ENCODE measurements at places on chromosomes 1 and 21. TPM values are rescaled to one million over a fixed set of nuclear protein-coding genes. Genes with fewer than 3 reads are reported as not detected.

Gene SNIP1
- total RNA-seq = 16.5 TPM

Gene ARMH1
- not detected for total RNA-seq

Gene CYP4A11
- total RNA-seq = not detected

Gene CHAF1B
- total RNA-seq = 1.7 TPM

Gene C1orf94
- not detected for total RNA-seq

Gene GPR3
- 0.74 TPM for total RNA-seq

Gene SPRR2F
- total RNA-seq = 2.5 TPM

Gene MMEL1
- total RNA-seq = 4.4 TPM

Gene CCDC30
- total RNA-seq = 1.5 TPM

Gene ITLN2
- total RNA-seq = 2.0 TPM

- no peak for DNase-seq
Observed at GRCh38 chr1:236303675-236304074, 21.9 kb upstream of the ERO1B start.

DNA sequence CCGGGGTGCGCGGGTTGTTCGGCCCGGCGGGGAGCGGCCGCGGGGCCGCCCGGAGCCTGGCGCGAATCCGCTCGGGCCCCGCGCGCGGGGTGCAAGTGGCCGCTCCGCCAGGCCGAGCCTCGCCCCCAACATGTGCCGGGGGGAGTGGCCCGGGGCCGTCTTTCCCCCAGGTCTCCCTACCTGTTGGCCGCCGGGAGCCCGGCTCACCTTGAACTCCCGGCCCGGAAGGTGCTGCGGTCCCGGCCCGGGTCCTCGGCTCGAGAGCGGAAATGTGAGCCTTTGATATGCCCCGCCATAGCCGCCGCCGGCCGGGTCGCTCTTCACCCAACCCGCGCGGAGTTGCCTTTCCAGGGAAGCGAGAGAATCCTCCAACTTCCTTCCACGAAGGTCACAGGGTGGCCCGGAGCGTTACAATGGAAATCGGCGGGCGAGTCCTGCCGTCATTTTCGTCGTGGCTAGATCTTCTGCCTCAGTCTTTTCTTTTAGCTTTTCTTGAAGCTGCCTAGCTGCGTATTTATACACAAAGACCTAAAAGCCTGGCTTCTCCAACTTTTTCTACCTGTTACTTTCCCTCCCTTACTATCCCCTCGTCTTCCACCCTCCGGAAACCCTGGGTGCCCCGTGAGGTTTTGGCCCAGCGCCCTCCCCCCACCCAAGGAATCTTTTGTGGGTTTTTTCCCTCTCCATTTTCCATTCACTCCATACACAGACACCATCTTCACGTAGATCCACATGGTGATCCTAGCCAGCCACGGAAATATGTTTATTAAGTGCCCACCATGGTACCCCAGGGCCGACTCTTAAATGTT is 867 bp downstream of the PTGFRN start:
- DNase-seq = peak; percentile 84

GRCh38 chr1:154182344-154183045 is 9.4 kb downstream of the TPM3 start:
- DNase-seq = no peak

DNA sequence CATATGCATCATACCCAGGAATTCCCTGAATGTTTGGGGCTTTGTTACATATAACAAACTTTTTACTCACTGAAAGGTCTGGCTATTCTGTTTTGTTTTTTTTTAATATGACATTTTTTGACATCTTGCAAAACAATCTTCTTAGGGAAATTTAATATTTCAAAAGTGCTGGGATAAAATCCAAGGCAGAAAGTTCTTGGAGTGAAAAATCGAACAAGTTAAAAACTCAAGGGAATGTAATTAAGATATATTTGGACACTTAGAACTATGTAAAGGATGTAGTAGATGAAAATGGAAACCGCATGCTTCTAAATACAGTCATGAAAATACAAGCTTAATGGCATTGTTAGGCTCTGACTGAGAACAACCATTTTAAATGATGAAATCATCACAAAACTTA is 8.6 kb downstream of the CHODL start:
- DNase-seq = no peak

- DNase-seq = no peak
Observed at GRCh38 chr1:117894078-117894477, 35.3 kb downstream of the GDAP2 start.

- no peak for DNase-seq
Observed at GRCh38 chr1:110645211-110645610, 29.5 kb downstream of the KCNA3 start.

GRCh38 chr21:33324291-33325221 is at the start of gene IFNAR1:
Gene IFNAR1 (plus strand): TSS chr21:33324970. CDS start chr21:33325056, 86 bp downstream.
- DNase-seq = peak; percentile 99

DNA sequence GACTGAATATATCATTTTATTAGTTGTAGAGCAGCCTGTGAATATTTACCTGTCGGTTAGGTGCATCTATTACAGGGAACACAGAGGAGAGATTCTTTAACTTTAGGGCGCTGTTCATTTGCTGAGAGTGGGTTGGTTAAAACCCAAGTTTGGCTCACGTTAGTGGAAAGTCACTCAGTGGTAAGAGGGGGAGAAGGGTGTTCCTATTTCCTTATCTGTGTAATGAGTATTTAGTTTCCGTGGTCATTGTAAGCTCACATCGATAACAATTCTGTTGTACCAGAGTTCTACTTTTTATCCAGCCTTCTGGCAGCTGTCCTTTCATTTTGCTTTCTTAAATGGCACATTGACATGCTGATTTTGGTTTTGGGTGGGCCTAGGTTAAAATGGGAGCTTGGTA is 773.2 kb upstream of the ADAMTS5 start:
- no peak for DNase-seq

DNA sequence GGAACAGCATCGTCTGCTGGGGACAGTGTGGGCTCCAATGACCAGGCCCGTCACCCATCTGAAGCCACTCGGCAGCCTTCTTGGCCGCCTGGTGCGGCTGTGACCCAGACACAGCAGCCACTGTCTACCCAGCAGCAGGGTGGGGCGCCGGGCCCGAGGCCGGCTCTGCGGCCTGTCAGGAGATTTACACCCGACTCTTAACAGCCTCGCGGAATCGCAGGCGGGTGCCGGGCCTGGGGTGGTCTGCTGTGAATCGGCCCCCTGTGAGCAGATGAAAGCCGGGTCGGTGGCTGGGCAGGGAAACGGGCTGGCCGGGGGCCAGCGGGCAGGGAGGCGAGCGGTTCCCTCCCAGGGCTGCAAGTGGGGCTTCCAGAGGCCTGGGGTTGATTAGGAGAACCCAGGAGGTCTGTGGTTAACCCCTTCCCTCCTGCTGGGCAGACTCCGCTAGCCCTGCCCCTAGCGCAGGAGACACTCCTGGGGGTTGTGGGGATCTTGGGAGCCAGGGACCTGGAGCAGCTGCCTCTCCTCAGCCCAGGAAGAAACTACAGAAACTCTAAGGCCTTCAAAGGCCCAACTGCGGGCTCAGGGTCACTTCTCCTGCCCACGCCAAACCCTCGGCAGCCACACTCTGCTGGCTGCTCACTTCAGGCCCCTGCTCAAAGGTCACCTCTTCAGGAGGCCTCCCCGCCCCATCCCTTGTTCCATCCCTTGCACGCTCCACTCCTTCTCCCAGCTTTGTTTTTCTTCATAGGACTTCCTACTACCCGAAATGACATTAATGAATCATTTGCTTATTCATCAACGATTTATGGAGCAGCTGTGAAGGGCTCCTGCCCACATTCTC is 15.6 kb downstream of the RUNX3 start:
- DNase-seq = no peak

DNA sequence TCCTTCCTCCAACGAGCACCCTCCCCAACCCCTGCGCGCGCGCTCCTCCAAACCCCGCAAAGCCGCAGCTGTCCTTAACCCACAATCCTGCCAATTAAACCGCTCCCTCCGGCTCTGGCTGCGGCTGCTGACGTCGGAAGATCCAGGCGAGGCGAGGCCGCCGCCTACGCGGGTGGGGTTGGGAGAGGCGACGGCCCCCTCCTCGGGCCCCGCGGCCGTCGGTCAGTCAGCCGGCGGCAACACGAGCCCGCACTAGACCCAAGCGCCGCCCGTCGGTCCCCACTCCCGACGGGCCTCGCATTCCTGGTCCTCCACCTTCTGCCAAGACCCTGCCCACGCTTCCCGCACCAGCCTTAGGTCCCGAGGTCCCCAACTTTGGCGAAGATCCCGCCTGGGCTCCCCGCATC is 75.4 kb downstream of the VWA5B1 start:
- no peak for DNase-seq

DNA sequence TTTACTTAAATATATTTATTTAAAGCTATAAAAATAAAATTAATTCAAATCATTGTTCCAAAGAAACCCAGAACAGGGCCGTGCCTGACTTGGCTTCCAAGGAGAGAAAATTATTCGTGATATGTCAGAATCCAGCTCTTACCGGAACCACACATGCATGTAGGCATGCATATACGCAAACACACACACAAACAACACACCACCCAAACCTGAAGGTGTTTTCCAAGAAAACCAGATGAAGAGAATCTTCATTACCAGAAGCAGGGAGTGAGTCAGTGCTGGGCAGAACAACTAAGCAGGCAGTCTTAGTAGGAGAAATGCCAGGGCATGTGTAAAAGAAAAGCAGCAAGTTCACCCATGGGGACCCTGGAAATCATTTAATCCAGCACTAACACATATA is 432.0 kb upstream of the BEND5 start:
- no peak for DNase-seq

- DNase-seq = no peak
Observed at GRCh38 chr1:176512966-176513365, 50.0 kb downstream of the PAPPA2 start.

DNA sequence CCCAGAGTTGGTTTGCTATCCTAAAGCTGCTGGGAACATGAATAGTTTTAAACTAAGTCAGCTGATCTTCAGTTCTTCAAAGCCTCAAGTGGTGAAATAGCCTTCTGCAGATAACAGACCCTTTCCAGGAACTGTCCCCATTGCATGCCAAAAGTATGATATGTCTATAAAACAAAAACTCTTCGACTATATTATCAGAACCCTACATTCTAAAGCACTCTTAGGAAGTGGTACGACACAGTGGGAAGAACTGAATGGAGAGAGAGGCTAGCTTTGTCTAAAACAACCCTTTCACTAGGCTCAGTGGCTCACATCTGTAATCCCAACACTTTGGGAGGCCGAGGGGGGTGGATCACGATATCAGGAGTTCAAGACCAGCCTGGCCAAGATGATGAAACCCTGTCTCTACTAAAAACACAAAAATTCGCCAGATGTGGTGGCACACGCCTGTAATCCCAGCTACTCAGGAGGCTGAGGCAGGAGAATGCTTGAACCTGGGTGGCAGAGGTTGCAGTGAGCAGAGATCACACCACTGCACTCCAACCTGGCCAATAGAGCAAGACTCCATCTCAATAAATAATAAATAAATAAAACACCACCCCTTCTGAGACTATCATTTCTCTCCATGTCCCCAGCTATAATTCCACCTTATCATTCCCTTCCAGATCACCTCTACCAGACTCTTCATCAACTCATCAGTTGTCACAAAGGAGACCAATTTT is 2.2 kb upstream of the FRRS1 start:
- no peak for DNase-seq

- DNase-seq = no peak
Observed at GRCh38 chr1:234848972-234849649, 239.1 kb upstream of the IRF2BP2 start.

- DNase-seq = no peak
Observed at GRCh38 chr1:12714710-12715475, 1.0 kb upstream of the AADACL3 start.

DNA sequence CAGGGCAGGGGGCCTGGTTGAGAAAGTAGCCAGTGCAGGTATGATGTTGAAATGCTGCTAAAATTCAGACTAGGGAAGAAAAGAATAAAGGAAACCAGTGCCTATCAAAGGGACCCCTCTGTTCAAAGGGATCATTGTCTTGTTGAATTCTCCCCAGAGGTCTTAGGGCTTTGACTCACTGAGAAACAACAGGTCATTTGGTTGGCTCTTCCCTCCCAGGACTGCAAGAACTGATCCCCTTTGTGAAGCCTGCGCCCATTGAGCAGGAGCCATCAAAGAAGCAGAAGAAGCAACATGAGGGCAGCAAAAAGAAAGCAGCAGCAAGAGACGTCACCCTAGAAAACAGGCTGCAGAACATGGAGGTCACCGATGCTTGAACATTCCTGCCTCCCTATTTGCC is 11.8 kb upstream of the CELSR2 start:
- no peak for DNase-seq

DNA sequence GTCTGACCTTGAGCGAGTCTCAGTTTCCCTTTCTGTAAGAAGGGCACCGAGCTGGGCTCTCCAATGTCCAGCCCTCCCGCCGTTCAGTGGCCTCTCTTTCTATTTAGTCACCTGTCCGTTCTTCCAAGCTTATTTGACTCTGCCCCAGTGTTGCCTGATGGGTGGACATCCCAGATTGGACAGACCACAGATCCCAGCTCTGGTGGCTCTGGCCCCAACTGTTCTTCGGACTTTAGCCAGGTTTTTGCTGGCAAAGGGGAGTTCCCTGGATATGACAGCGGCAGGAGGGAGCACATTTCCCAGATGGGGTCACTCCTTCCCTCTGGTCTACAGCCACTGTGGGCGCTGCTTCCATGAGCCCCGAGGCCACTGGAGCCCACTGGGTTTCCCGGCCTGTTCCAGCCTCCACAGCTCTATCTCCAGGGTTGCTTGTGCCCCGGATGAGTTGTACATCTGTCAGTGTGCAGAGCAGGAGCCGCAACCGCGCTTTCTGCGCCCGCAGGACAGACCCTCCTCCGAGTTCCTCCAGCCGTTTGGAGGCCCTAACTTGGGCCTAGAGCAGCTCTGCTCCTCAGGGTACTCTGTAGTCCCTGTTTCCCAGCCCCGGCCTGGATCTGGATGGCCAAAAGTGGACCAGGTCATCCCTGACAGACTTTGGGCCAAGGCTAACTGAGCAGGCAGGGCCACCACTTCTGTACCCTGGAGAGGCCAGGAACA is 3.8 kb downstream of the DMBX1 start:
- no peak for DNase-seq

DNA sequence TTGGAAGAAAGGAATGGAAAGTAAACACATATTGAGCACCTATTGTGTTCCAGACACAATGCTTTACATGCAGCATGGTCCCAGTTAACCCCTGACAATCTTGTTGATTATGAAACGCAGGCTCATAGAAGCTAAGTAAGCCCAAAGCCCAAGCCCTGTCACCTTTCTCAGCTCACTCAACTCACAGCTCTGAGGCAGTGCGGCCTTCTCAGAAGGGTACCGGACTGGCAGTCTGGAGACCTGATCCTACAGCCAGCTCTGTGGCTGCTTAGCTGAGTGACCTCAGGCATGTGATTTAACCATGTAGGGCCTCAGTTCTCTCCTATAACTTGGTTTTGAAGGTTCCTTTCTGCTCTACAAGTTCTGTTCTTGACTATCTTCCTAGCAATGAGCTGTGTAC is 464 bp upstream of the RNASEL start:
- no peak for DNase-seq

- no peak for DNase-seq
Observed at GRCh38 chr1:58900396-58900795, 116.5 kb upstream of the JUN start.

DNA sequence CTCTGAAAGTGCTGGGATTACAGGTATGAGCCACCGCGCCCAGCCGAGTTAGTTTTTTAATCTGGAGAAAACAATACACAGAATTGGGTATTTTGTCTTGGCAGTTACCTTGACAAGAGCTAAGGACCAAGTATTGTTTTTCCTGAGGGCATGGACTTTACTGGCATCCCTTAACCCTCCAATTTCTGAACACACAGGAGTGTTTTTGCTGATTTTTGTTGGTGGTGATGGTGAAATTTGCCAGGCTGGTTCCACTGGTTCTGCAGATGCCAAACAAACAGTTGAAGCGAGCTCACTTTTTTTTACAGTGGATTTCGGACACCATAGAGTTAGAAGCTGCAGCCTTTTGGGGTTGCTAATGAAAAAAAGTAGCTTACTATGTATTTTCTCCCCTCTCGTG is 37.2 kb upstream of the SH3D21 start:
- no peak for DNase-seq
